Brain pericyte (primary cell): ENCODE measurements at places on chromosomes 2 and 18.

- DNase-seq = no peak
Observed at GRCh38 chr2:150346806-150347205, 140.7 kb downstream of the RND3 start.

DNA sequence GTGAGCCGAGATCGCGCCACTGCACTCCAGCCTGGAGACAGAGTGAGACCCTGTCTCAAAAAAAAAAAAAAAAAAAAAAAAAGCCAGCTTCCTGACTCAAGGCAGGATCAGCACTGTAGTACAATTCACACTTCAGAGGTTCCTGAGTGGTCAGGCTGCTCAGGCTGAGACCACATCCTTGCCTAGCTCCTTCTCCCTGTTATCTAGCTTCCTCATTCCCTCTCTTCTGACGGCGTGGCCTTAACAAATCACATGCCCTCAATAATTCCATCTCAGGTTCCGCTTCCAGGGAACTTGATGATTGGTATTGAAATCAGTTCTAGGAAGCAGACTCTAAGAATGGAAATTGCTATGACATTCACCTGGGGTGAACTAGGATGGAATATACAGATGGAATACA, 29.8 kb upstream of the KDM3A start:
- no peak for DNase-seq

- DNase-seq = no peak
Observed at GRCh38 chr2:42008241-42008921, 39.4 kb upstream of the PKDCC start.

- no peak for DNase-seq
Observed at GRCh38 chr2:101147971-101148370, 3.2 kb downstream of the TBC1D8 start.

DNA sequence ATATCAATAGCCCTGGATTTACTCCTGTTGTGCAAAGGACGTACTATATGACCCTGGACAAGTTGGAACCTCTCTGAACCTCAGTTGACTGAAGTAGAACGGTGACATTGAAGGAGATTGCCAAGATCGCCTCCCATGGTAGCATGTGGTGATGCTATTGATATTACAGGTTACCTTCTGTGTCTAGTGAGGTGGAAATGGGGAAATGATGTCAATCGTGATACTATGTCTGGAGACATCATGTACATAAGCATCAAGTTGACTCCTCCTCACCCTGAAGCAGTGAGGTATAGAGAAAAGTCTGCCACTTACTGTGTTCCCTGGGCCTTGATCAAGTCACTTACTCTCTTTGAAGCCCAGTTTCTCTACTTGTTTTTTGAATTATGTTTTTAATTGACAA, 93.9 kb downstream of the KLF7 start:
- no peak for DNase-seq

DNA sequence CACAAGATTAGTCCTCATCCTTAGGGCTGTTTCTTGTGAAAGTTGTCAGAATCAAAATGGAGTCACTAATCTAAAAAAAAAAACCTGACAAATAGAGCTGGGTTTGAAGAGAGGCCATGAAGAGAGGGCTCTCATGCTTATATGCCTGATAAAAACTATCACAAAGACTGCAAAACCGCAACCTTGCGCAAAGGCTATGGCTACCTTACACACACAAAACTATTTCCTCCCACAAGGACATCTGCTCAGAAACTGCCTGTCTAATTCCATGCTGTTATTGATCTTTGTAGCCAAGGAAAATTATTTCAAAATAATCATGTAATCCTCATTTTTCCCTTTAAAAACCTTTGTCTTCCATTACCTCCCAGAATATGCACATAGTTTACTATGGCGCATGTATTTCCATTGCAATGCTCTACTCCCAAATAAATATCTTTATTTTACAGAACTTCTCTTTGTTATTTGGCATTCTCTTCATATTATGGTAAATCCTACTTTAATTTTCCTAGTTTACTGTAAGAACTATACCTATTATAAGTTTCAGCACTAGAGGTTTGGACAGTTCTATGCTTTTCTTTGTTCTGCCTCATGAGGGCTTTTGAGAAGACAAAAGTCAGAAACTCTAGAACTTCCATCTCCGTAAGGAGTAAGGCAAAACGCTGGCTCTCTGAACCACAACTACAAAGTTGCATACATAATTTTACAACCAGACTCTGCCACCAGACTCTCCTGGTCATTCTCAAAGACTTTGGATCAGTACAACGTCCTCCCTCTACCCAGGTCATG, 9.6 kb upstream of the DPYSL5 start:
- no peak for DNase-seq

- DNase-seq = no peak
Observed at GRCh38 chr2:165193178-165193777, 10.6 kb downstream of the SCN3A start.

DNA sequence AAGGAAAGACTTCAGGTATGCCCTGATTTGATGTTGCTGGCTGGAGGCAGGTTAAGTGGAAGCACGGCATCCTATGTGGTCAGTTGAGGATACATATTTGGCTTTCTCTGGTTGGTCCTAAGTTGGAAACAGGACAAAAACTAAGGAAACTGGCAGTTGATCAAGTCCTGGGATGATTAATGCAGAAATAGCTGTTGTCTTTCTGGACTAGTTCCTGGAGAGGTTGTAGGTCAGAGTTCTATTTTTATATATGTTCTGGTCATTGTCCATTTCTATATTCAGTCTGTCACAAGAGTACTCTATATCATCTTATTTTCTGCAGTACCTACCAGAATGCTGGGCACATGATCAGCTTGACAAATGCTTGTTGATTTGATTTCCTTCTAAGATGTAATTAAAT, 4.0 kb upstream of the SLC35F5 start:
- DNase-seq = no peak

DNA sequence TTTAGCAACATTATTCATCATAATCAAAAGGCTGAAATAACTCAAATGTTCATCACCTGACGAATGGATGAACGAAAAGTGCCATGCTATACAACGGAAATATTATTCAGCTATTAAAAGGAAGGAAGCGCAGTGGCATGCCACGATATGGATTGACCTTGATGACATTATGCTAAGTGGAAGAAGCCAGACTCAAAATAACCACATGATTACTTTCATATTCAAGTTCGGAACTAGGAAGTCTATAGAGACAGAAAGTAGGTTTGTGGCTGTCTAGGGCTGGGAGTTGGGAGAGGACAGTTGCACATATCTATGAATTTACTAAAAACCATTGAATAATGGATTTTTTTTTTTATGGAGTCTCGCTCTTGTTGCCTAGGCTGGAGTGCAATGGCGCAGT, 13.4 kb upstream of the PDIA6 start:
- DNase-seq = no peak

GRCh38 chr2:36589230-36589630, 8.7 kb downstream of the FEZ2 start:
- no peak for DNase-seq

DNA sequence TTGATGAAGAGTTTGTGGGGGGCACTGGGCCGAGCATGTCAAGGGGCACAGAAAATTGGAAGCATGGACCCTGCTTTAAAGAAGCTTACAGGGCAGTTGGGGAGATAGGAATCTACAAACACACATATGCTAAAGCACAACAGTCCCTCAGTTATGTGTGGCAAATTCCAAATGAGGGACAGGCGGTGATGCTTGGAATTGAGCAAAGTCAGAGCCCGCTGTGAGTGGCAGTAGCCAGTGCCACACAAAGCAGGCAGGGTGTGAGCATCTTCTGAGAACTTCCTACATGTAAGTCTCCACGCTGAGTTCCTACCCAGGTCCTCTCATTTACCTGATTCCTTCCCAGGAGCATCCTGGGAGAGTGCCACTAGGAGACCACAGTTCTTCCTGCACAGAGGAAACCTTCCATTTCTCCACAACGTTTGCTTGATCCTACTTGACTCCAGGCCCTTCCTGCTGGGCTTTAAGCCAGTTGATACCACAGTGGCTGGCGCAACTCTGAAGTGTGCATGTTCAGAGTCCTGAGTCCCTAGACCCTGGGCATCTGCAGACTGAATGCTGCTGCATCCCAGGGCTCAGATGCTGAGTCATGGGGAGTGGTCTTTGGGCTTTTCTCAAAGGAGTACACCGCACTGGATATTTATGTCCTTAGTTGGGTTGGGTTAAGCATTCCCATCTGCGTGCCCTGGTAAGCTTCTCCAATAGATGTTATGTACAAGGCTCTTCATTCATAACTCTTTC, 287.3 kb upstream of the REV1 start:
- DNase-seq = no peak

- no peak for DNase-seq
Observed at GRCh38 chr2:137748533-137748932, 215.7 kb upstream of the HNMT start.

- DNase-seq = no peak
Observed at GRCh38 chr2:206368933-206369569, 74.3 kb upstream of the ADAM23 start.

DNA sequence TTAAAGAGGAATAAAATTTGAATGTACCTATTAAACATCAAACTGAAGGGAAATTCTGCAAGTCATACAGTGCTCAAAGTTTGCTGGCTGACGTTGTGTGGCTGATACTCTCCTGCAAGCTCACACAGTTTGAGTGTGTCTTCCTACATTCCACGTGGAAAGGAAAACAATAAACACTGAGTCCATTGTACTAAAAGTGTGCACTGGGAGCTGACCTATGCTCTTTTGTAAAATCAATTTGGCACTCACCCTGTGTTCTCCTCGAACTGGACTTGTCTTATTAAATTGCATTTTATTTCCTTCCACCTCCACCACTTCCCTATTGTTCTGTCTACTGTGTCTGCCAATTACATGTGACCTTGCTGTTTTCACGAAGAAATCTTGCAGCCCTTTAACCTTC, 458.0 kb downstream of the CPS1 start:
- no peak for DNase-seq

DNA sequence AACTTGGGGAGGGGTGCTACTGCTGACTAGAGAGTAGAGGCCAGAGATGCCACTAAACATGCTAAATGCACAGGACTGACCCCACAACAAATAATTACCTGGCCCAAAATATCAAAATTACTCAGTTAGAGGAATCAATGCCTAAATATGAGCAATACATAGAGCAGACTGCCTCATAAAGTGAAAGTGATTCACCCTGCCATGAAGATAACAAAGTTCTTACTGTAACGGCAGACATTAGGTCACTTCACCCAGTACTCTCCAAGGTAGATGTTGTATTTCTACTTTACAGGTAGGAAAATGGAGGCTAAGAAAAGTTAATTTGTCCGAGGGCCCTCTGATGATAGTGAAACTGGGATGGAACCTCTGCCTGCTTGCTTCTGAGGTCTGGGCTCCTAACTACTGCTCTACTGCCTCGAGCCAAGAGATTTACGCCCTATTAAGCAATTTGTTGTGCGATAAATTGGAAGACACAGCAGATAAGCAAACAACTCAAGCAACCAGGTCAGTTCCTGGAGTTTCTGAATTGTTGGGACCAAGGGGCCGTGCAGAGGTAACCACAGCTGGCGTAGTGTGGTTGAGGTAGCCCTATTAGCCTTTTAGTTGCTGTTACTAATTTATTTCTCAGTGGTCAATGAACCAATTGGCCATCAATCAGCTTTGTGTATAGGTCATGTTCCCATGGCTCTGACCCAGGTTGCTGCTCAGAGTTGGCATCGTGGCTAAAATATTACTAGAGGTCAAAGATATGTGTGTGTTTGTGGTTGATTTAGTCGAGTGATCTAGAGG, 4.8 kb downstream of the DHRS9 start:
- DNase-seq = no peak
